Activated CD8-positive, alpha-beta T cell treated with anti-CD3 and anti-CD28 coated beads, Interleukin-2, amount 10 ng/mL, durations not matched to agents 7 days and 5 days (primary cell): ENCODE measurements at places on chromosomes 3 and 15. TPM values are rescaled to one million over a fixed set of nuclear protein-coding genes. Genes with fewer than 3 reads are reported as not detected.

- no peak for DNase-seq
- H3K4me3 ChIP-seq: no peak overlapping the region
- H3K27me3 ChIP-seq: peaks cover 2% of the 10 kb centered on the region
- H3K4me1 ChIP-seq: no peaks in the 10 kb centered on the region
- H3K36me3 ChIP-seq: no peaks in the 10 kb centered on the region
These were observed 210.2 kb downstream of the THSD4 start for GRCh38 chr15:71325481-71325880.

GRCh38 chr15:66494262-66494661 lies 3.3 kb downstream of the SNAPC5 start:
- no peaks in the 10 kb centered on the region for H3K27me3 ChIP-seq
- peaks cover 70% of the 10 kb centered on the region for H3K36me3 ChIP-seq
- DNase-seq: no peak
- H3K4me3 ChIP-seq: no peak overlapping the region
- peak overlapping the region; percentile 28 for H3K27ac ChIP-seq

GRCh38 chr15:90823455-90823974 lies 44.9 kb upstream of the FURIN start:
- peaks cover 61% of the 10 kb centered on the region for H3K4me1 ChIP-seq
- H3K36me3 ChIP-seq: peaks cover 5% of the 10 kb centered on the region
- no peak overlapping the region for H3K27ac ChIP-seq
- H3K4me3 ChIP-seq: no peak overlapping the region

Gene TM4SF1
- not detected for total RNA-seq

DNA sequence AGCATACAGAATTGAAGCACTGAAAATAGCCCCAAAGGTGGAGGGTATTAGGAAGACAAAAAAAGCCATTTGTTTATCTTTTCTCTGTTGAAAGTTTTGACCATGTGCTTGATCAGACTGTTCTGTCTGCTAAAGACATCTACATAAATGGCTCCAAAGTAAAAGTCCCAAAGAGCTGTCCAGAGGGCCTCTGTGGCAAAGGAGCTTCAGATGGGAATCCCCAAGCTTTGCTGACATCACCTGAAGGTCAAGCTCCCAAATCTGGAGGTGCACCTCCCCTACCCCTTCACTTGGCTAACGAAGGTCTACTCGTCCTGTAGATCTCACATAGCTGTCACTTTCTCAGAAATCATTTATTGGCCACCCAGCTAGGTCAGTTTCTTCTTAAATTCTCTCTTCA lies 194.6 kb upstream of the SLC2A2 start:
- H3K4me3 ChIP-seq: no peak overlapping the region
- peaks cover 31% of the 10 kb centered on the region for H3K4me1 ChIP-seq
- no peak for DNase-seq
- peaks cover 24% of the 10 kb centered on the region for H3K36me3 ChIP-seq

Gene PRSS50
- total RNA-seq: not detected

DNA sequence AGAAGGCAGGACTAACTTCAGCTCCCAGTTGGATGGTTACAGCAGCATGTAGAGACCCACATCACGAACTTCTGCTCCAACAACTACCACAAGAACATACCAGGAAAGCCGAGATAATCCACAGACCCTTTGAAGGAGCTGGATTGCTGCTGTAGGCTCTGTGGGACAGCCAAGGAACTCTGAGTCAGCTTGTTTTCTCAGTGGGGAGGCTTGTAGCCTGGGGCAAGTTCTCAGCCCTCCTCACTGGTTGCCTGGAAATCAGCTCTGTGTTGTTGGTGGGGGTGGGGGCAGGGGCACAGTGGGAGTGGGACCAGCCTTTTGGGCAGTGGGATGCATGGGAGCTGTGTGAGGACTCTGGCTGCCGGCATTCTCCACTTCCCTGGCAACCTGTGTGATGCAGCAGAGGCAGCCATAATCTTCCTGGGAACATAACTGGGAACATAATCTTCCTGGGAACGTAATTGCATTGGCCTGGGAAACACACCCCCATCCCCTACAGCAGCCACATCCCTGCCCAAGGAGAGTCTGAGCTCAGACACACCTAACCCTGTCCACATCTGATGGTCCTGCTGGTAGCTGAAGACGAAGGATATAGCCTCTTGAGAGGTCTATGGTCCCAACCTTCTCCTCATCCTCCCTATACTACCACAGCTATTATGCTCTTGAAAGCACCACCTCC lies 153.1 kb downstream of the PEAK1 start:
- no peaks in the 10 kb centered on the region for H3K4me1 ChIP-seq
- H3K27ac ChIP-seq: no peak overlapping the region
- DNase-seq: no peak

- no peak for DNase-seq
- H3K4me3 ChIP-seq: no peak overlapping the region
- peaks cover 11% of the 10 kb centered on the region for H3K4me1 ChIP-seq
- no peaks in the 10 kb centered on the region for H3K27me3 ChIP-seq
- no peak overlapping the region for H3K27ac ChIP-seq
- H3K36me3 ChIP-seq: no peaks in the 10 kb centered on the region
These were observed 138.2 kb downstream of the UBE2E2 start for GRCh38 chr3:23341147-23341838.

DNA sequence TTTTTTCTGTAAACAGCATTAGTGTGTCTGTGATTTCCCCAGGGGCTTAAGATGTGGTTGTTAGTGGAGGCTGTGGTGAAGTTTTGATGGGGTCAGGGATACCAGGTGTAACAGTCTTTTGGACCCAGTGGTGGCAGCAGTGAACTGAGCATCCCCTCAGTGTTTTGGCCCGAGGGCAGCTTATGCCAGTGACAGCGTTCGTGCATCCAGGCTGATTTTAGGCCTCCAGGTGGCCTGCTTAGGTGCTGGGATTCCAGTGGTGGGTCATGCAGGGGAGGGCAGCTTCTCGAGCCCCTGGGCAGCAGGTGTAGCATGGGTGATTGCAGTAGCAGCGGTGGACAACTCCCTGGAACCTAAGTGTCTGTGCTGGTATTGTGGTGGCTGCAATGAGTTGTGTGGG lies 29.2 kb downstream of the STT3B start:
- no peak overlapping the region for H3K4me3 ChIP-seq
- H3K4me1 ChIP-seq: peaks cover 70% of the 10 kb centered on the region
- no peaks in the 10 kb centered on the region for H3K27me3 ChIP-seq

Gene TIMP4
- total RNA-seq: not detected

DNA sequence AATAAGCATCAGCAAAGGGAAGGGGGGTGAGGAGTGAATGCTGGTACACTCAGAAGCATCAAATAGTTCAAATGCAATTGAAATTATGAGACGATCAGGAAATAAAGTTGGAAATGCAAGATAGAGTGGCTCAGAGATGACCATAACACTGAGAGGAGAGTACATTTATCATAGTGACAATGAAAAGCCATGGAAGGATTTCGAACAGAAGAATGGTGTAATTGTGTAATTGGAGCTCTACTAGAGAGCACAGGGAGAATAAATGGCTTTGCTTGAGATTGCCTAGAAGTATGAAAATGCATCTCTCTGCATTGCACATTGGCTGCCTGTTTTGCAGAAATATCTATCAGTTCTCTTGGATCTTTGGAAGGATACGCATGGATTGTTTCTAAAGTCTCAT lies 163.3 kb downstream of the TP63 start:
- H3K27me3 ChIP-seq: no peaks in the 10 kb centered on the region
- DNase-seq: no peak
- no peak overlapping the region for H3K4me3 ChIP-seq
- H3K36me3 ChIP-seq: no peaks in the 10 kb centered on the region
- H3K4me1 ChIP-seq: peaks cover 5% of the 10 kb centered on the region

GRCh38 chr3:119589102-119589773 lies 8.4 kb upstream of the PLA1A start:
- H3K27ac ChIP-seq: no peak overlapping the region
- H3K4me1 ChIP-seq: peaks cover 24% of the 10 kb centered on the region
- peaks cover 15% of the 10 kb centered on the region for H3K36me3 ChIP-seq
- DNase-seq: no peak
- H3K4me3 ChIP-seq: no peak overlapping the region

Gene ABTB1
- 16.5 TPM for total RNA-seq

GRCh38 chr3:43473244-43473643 lies 148.6 kb downstream of the ANO10 start:
- H3K27ac ChIP-seq: no peak overlapping the region
- no peak overlapping the region for H3K4me3 ChIP-seq
- H3K36me3 ChIP-seq: peaks cover 14% of the 10 kb centered on the region
- no peaks in the 10 kb centered on the region for H3K27me3 ChIP-seq

- no peak for DNase-seq
- no peaks in the 10 kb centered on the region for H3K4me1 ChIP-seq
- no peaks in the 10 kb centered on the region for H3K27me3 ChIP-seq
- H3K36me3 ChIP-seq: no peaks in the 10 kb centered on the region
These were observed 26.9 kb downstream of the PRR20G start for GRCh38 chr3:127260826-127261555.

Gene GUCA1C
- total RNA-seq: not detected

GRCh38 chr3:172449466-172450149 lies 1.4 kb upstream of the GHSR start:
- H3K4me1 ChIP-seq: peaks cover 31% of the 10 kb centered on the region
- H3K36me3 ChIP-seq: peaks cover 13% of the 10 kb centered on the region
- no peak overlapping the region for H3K27ac ChIP-seq
- no peak overlapping the region for H3K4me3 ChIP-seq
- peak; percentile 38 for DNase-seq

DNA sequence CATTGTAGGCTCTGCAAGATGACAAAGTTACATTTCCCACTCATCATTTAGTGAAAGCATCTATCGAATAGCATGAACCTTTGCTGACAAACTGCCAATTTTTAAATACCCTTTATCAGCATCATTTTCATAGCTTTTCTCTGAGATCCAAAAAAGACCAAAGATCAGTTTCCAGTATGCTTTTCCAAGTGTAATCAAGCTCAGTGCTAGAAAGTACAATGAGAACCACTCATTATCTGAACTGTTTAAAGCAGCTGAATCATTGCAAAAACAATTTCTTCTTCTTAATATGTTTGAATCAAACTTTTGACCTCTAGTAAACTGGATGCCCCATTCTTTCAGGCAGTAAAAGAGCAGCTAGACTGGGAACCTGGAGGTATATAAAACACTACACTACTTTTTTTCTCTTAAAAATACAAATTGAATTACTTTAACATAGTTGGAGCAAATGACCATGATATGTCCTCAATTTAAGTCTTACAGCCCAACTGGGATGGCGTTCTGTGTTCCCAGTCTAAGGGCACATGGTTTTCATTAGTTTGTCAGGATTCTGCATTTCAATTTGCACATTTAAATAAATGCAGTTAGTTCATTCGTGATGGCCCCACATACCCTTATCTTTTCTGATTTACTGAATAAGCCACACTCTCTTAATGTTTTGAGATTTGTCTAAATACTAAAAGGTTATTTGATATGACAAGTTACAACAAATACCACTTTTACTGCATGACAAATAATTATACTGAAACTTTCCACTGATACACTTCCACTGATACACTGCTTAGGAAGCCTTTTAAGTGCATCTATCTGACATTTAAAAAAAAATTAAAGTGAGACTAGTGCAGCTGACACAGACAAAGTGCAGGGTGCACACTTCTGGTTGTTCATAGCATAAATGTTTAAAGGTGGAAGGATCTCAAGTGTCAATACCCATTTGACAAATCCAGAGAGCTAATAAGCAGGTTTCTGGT lies 146.0 kb upstream of the FRMD4B start:
- H3K4me1 ChIP-seq: no peaks in the 10 kb centered on the region
- no peak overlapping the region for H3K4me3 ChIP-seq
- no peaks in the 10 kb centered on the region for H3K27me3 ChIP-seq
- no peak for DNase-seq

- no peaks in the 10 kb centered on the region for H3K36me3 ChIP-seq
- H3K4me1 ChIP-seq: no peaks in the 10 kb centered on the region
- no peak for DNase-seq
These were observed 53.7 kb upstream of the MAGI1 start for GRCh38 chr3:66092175-66092995.

- H3K4me3 ChIP-seq: no peak overlapping the region
- H3K27me3 ChIP-seq: peaks cover 4% of the 10 kb centered on the region
- no peaks in the 10 kb centered on the region for H3K4me1 ChIP-seq
These were observed 417.1 kb downstream of the RBMS3 start for GRCh38 chr3:29697989-29698388.

DNA sequence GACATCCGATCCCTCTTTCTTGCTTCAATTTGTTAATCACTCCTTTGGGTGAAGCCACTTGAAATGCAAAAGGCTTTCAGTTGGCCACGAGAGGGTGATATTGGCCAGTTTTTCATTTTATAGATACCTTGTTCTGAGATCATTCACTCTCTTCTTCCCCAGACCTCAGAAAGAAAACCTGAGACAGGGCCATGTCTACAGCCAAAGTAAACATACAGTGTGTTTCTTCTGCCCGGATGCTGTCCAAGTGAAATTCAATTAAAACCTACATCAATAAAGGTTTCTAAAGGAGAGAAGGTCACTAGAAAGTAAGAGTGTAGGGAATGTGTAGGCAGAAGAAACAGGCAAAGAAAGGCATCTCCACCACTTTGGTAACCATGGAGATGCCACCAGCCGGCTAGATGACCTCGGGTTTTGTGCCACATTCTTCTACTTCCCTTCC lies 39.5 kb upstream of the FMN1 start:
- H3K4me3 ChIP-seq: no peak overlapping the region
- no peaks in the 10 kb centered on the region for H3K27me3 ChIP-seq
- H3K4me1 ChIP-seq: no peaks in the 10 kb centered on the region
- H3K27ac ChIP-seq: no peak overlapping the region
- no peaks in the 10 kb centered on the region for H3K36me3 ChIP-seq

Gene PTX3
- not detected for total RNA-seq

GRCh38 chr15:35669432-35670045 lies 123.6 kb upstream of the DPH6 start:
- no peaks in the 10 kb centered on the region for H3K27me3 ChIP-seq
- no peaks in the 10 kb centered on the region for H3K36me3 ChIP-seq
- H3K4me3 ChIP-seq: no peak overlapping the region
- H3K27ac ChIP-seq: no peak overlapping the region
- peaks cover 17% of the 10 kb centered on the region for H3K4me1 ChIP-seq

DNA sequence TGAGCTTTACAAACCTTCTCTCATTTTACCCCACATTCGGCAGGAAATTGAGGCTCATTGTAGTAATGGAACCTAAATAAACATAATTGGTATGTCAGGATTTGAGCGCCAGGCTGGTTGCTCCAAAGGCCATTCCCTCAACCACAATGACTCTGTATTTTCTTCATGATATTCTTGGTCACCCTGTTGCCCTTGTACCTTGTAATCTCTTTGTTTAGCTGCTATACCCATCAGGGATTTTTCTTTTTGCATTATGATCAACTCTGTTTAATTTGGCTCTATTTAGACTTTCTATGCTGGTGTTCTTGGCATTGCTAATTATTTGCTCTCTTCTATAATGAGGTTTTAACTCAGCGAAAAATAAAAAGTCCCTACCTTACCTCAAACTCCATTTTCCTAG lies 29.8 kb downstream of the DUOX2 start:
- DNase-seq: no peak
- no peaks in the 10 kb centered on the region for H3K36me3 ChIP-seq
- H3K4me1 ChIP-seq: no peaks in the 10 kb centered on the region
- H3K27ac ChIP-seq: no peak overlapping the region

DNA sequence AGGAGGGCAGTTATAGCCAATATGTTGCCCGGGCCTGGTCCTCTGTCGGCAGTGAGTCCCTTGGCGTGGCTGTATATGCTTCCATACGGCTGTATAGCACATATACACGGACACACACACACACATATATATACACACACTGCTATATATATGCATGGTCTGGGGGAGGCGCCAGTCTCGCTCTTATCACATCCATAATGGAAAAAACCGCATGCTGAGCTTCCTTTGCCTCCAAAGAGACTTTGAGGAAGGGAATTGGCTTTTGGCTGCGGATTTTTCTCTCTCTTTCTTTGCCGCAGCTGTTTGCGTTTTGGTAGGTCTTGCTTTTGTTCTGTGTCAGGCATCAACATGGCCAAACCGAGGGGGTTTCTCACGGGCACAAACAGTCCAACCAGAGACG lies 11.3 kb upstream of the TMEM115 start:
- no peaks in the 10 kb centered on the region for H3K27me3 ChIP-seq
- no peaks in the 10 kb centered on the region for H3K36me3 ChIP-seq
- H3K4me3 ChIP-seq: no peak overlapping the region
- H3K4me1 ChIP-seq: peaks cover 4% of the 10 kb centered on the region
- DNase-seq: no peak

Gene ZNF502
- total RNA-seq: 4.0 TPM
